ENCODE measurements at places on chromosomes 12 and 14.

- DNase-seq = no peak
Measured at GRCh38 chr14:29836395-29836794, 91.3 kb downstream of the PRKD1 start.

GRCh38 chr12:103817791-103818190 is 23.2 kb downstream of the NT5DC3 start:
- no peak for DNase-seq

- DNase-seq = no peak
Measured at GRCh38 chr14:77955816-77956484, 156.0 kb downstream of the ADCK1 start.

DNA sequence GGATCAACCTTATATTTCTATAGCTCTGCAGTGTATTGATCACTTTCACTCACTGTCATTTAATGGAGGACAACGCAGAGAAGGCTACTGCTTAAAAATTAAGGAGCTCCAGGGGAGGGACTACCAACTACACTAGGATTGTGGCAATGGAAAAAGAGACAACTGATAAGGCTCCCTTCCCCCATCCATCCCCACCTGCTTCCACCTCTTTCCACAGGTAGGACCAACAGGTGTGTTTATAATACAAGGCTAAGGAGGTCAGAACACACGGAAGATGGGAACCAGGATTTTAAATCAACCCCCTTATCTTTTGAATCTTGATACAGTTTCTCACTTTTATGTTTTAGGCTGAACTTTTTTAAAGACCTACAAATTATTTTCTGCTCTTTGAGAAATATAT is 90.8 kb downstream of the STAB2 start:
- DNase-seq = no peak

- no peak for DNase-seq
Measured at GRCh38 chr12:97375310-97375709, 87.3 kb upstream of the RMST start.
